ENCODE measurements at places on chromosomes 4 and X.

GRCh38 chr4:35938936-35939335 lies 305.4 kb downstream of the ARAP2 start:
- DNase-seq = no peak

- no peak for DNase-seq
These were observed 301.6 kb downstream of the NAF1 start for GRCh38 chr4:162865102-162865501.

DNA sequence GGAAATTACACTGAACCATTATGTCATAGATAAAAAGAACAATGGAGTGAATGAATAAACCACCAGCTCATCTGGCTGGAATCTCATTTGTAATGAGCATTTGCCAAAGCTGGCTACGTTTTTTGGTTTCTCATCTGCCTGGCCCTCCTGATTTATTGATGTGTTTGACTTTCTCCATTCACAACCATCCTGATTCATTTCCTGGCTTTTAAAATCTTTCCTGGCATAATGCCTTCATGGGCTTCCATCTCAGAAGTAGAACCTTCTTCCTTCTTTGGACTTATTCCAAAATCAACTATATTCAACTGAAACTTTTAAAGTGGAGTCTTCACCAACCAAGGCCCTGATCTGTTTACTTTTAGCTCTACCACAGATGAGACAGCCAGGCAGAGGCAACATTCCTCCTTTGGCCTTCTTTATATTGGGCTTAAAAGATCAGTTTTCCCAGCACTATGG lies 36.0 kb upstream of the ARSJ start:
- no peak for DNase-seq

DNA sequence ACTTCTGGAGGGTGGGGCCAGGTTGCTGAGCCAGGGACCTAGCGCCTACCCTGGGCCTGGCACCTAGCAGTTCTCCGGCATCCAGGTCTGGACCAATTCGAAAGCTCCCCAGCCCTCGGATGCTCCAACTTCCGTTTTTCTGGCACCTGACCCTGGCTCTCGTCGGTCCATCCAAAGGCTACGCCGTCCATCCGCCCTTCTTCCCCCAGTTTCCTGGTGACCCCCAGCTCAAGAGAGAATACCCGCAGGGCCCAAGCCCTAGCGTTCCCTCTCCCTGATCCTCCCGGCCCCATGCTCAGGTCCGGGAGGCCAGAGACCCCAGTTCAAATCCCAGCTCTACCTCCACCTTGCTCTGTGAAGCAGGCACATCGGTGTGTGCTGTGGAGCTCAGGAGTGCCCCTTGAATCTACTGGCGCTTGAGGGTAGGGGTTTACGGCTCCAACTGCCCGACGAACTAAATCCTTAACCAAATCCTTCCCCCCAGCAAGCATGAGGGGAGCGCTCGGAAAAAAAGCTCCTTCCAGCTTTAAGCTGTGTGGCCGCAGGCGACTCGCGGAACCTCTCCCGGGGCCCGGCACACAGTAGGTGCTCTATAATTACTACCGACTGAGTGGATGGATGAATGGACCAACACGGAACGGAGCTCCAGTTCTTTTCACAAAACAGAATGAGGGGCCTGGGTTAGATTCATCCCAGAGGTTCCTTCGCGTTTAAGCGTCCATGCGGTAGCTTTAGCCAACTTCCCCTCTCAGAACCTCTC lies 1.1 kb downstream of the CRMP1 start:
- DNase-seq = no peak

- no peak for DNase-seq
These were observed 47.8 kb downstream of the CRLF2 start for GRCh38 chrX:1164322-1165288.

DNA sequence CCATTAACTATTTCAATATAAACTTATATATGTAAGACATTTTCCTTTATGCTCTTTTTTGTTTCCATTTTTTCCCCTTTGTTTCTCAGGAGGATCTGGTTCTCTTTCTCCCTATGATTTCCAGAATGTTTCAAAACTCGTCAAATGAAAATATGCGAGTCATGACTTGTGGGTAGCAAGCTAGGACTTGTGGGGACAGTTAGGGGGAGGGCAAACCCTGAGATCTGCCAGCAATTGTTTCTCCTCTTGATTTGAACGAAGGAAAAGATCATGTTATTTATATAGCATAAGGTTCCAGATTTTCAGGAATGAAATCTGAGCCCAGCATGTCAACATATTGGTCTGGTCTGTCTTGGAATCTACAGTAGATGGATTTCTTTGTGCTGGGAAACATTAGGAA lies 28.9 kb upstream of the GPC4 start:
- no peak for DNase-seq

DNA sequence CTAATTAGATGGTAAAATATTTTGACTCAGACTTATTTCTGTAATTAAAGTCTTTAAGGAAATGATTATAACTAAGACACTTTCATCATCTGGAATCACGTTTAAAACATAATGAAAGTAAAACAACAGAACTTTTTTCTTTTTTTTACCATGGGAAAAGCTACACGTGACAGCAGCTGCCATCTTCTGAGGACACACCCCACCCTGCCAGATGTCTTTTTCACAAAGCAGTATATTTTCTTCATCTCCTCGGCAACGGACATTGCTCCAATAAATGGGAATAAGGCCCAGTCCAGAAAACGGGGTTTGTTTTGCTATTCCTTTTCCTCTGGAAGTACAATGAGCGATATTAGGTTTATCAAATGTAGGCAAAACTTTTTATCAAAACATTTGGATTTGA lies 17.5 kb downstream of the PRSS12 start:
- no peak for DNase-seq

GRCh38 chr4:122639181-122639580 lies 18.3 kb upstream of the IL21 start:
- DNase-seq = no peak

DNA sequence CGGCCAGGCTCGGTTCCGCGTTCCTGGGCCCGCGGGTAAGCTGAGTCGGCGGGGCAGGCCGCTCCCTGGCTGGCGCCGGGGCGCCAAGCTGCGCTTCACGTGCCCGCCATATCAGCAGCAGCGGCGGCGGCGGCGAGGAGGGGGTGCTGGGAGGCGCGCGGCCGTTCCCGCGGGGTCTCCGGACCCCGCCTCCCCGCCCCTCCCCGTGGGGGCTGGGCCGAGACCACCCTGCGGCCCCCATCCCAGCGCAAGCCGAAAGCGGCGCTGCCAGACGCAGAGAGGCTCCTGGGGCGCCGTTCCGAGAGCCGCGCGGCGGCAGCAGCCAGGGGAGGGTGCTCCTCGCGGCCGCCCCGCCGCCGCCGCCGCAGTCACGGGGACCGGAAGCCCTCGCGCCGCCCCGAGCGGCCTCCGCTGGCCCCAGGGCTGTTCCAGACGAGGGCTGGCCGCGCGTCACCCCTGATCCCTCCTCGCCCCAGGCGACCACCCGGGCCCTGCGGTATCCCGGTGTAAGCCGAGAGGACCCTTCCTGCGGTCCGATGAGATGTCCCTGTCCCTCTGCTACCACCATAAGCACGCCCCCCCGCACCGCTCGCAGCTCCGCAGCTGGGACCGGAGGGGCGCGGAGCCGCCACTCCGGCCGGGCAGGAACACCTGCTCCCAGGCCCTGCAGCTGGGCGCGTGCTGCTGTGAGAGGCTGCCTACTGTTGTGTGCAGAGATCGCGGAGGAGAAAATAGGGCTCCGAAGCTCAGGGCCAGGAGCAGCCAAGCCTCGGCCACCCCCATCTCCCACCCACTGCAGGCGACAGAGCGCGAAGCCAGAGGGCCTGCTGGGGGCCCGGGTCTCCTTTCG lies 7.5 kb upstream of the BCOR start:
- DNase-seq = no peak

GRCh38 chr4:84597450-84597849 lies 14.5 kb downstream of the CDS1 start:
- no peak for DNase-seq

GRCh38 chrX:1062351-1062750 lies 150.1 kb downstream of the CRLF2 start:
- no peak for DNase-seq

- DNase-seq = no peak
These were observed 36.5 kb downstream of the USP46 start for GRCh38 chr4:52622564-52622963.

GRCh38 chrX:45768666-45769236 lies 568.1 kb upstream of the DIPK2B start:
- DNase-seq = no peak

- no peak for DNase-seq
These were observed 2.7 kb downstream of the PLS3 start for GRCh38 chrX:115563633-115564162.

DNA sequence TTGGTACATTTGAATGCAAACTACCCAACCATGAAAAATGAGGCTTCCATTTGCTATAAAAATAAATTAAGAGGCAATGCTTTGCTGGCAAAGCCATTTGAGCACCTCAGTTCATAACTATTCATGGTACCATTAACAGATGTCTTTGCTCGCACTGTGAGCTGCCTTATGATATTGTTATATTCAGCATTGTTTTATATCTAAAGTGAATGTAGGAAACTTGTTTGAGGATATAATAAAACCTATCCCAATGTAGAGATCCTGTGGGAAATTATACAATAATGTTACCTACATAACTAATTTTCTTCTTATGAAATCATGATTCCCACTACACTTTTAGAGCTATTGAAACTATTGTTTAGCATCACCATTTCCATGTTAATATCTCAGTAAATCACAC lies 125.2 kb upstream of the TRAM1L1 start:
- no peak for DNase-seq

DNA sequence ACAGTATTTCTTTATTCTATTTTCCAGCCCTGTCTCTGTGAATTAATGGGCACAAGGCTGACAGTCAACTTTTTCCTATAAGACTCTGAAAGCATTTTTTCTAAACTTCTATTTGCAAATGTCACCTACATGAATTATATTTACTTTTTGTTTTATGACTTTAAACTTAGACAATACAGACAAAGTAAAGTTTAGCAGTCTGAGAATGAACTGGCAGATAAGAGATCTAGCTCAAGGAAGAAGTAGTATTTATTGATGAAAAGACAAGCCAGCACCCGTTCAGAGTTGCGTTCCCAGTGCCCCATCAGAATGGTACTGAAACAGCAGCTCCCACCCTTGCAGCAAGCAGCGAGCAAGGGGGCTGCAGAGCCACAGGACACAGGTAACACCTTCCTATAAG lies 148.5 kb downstream of the FAM13A start:
- DNase-seq = no peak

GRCh38 chr4:43089730-43090129 lies 197.2 kb downstream of the GRXCR1 start:
- DNase-seq = no peak

DNA sequence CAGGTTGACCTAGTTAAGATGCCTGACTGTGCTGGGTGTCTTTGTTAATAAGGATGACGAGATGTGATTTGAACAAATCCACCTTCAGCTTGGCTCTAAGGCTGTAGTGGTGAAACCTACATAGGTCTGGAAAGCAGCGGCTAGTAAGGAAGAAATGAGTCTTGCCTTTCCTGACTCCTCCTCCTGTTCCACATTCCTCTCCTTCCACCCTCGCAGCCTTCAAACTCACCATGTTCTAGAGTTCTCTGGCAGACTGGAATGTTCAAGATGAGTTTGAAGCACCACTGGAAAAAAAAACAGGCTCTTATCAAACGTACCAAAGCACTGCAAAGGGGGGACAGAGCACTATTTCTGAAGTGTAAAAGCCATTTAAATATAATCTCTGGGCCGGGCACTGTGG lies 395.4 kb downstream of the BMPR1B start:
- DNase-seq = no peak

DNA sequence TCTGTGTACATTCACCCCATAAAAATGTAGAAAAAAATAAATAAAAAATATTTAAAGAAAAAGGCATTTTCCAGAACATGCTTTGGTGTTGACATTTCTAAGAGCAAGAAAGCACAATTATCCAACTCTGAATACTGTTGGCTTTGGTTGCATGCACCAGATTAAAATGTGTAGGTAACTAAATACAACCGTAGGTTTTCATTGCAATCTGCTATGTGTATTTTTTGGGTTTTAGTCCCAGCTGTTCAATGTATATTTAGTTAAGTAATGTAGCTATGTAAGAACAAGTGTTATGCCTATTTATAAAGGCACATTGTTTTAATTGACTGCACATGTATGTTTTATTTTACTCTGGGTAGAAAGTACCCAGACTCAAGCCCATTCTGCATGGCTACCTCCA lies 108.1 kb upstream of the PAQR3 start:
- DNase-seq = no peak

DNA sequence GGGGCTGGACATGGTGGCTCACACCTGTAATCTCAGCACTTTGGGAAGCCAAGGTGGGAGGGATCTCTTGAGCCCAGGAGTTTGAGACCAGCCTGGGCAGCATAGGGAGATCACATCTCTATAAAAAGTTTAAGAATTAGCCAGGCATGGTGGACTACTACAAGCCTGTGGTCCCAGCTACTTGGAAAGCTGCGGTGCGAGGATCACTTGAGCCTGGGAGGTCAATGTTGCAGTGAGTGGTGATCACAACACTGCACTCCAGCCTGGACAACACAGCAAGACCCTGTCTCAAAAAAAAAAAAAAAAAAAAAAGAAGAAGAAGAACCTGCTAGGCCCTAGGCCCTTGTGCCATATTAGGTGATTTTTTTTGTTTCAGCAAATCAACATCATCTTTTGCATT lies 12.2 kb downstream of the SRD5A3 start:
- no peak for DNase-seq

GRCh38 chr4:16692961-16693506 lies 205.4 kb downstream of the LDB2 start:
- DNase-seq = no peak

DNA sequence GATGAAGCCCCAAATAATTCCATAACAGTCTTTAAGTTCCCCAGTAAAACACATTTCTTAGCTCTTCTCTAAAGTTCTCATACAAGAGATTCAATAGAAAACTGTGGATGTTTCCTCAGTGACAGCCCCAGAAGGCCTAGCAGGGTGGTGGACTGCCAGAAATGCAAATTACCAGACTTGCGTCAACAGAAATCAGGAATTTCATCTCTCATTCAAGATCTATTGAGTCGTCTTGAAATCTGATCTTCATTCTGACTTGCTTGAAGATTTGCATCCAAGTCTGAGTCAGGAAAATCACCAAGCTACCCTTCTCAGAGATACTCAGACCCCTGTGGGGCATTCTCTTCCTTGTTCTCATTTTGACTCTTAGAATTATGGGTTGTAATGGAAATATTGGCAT lies 68.9 kb upstream of the NDP start:
- no peak for DNase-seq

GRCh38 chr4:164467493-164467892 lies 286.4 kb upstream of the SMIM31 start:
- no peak for DNase-seq

DNA sequence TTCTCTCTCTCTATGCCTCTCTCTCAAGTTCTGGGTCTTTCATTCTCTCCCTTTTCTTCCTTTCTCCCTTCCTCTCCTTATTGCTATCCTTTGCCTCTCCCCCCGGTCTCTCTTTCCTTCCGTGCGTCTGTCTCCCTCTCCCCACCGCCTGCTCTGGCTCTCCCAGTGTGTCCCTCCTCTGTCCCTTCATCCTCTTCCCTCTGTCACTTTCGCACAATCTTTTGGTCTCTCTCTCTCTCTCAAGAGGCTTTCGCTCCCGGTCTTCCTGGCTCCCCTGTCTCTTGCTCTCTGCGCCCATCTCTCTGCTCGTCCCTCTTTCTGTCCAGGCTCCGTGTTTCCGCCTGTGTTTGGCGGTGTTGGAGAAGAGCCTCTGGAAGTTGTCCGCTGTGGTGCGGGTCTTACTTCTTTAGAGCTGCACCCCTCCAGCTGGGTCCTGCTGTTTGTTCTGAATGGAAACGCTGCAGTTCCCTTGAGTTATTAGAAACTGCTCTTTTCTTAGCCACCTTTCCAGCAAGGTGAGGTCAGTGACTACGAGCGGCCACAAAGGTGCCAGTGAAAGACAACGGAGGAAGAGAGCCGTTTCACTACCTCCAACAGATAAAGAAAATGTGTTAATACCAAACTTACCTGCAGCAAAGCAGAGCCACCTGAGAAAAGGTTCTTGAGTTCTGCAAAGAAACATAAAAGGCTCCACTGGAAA lies 1.1 kb downstream of the BMPR1B start:
- no peak for DNase-seq

All from activated CD8-positive, alpha-beta memory T cell treated with anti-CD3 and anti-CD28 coated beads for 48 hours (primary cell).